ENCODE measurements at places on chromosomes 3 and 15.

DNA sequence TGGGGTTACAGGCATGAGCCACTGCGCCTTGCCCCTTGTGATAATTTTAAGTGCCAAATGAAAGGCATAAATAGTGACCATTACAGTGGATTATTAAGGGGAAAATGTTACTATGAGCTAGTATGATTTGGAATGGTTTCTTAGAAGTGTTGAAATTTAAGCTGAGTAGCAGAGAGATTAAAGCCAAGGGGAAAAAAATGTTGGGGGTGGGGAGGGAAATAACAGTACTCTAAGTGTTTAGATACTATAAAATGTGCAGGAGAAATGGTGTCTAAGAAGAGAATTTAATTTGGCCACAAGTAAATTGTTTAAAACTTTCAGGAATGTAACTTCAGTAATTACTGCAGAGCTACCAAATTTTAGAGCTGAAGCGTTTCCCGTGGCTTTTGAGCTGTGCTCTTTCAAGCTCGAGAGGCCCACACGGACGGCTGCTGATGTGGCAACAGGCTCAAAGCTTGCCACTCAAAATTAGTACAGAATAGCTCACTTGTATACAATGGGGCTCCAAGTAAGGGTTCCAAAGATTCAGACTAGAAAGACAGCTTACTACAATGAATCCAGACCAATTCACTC lies 23.9 kb upstream of the SLC12A8 start:
- DNase-seq, result no peak

GRCh38 chr3:151086484-151087456 lies 1.3 kb downstream of the MED12L start:
- peak; percentile 62 for DNase-seq

DNA sequence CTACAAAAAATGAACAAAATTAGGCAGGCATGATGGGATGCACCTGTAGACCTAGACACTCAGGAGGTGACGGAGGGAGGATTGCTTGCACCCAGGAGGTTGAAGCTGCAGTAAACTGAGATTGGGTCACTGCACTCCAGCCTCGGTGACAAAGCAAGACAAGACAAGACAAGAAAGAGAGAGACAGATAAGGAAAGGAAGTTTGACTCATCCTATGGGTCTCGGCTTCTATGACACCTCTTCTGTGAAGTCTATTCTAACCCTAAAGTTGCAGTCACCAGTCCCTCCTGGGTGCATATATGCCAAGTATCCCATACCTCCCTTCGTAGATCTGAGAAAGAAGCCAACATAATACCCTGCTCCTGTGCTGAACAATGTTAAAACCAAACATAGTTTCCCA lies 7.9 kb upstream of the ZMAT3 start:
- no peak for DNase-seq

DNA sequence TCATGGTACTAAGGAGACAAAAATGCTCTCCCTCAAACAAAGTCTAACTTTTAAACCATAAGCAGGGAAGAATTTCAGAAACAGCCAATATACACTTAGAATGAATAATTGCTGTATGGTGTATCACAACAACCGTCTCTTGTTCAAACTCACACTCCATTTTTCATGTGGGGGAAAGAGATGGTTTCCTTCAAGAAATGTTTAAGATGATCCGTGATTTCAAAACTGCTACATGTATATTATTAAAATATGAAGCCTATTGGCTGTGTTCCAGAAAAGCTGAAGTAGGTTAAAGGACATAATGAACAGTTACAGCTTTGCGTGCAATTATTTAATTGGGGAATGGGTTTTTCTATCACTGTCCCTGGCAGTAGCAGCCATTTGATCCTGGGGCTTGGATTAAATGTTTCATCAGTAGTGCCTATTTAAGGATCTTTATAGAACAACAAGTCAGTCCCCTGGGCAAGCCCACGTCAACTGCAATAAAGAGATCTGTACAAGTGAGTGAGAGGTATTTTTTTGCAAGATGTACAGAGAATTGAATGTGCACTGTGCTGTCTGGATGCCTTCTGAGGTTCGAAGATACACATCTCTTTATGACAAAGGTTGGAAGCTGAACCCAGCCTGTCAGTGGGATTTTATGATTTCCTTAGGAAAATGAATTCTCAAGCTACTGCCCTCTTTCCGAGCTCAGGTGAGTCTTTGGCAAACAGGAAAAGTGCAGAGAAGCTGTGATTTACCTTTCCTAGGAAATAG lies 337.2 kb upstream of the RARB start:
- no peak for DNase-seq

GRCh38 chr3:55728461-55729100 lies 241.5 kb upstream of the WNT5A start:
- no peak for DNase-seq

GRCh38 chr3:74463515-74463914 lies 150.9 kb downstream of the CNTN3 start:
- DNase-seq, result no peak

DNA sequence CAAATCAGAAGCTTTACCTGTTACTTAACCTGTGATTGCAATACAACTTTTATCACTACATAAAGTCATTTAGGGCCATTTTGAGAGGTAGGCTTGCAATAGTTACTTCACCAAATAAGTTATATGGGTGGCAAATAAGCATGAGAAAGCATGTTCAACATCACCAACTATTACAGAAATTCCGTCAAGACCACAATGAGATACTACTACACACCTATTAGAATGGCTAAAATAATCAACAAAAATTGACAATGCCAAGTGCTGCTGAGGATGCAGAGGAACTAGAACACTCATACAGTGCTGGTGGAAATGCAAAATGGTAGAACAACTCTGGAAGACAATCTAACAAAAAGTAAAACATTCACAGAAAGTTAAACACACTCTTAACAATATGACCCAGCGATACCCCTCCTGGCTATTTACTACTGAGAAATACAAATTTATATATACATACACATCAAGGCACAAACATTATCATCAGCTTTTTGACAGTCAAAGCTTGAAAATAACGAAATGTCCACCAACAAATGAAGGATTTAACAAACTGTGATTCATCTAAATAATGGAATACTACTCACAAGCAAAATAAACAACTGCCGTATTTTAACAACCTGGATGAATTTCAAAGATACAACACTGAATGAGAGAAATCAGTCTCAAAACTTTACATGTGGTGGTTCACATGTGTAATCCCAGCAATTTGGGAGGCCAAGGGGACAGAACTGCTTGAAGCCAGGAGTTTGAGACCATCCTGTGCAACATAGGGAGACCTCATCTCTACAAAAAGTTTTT lies 82.9 kb downstream of the MYO9A start:
- no peak for DNase-seq

GRCh38 chr3:62922326-62922725 lies 47.1 kb upstream of the CADPS start:
- DNase-seq, result no peak

- DNase-seq, result no peak
Measured at GRCh38 chr15:81024265-81024872, 23.6 kb downstream of the TLNRD1 start.

DNA sequence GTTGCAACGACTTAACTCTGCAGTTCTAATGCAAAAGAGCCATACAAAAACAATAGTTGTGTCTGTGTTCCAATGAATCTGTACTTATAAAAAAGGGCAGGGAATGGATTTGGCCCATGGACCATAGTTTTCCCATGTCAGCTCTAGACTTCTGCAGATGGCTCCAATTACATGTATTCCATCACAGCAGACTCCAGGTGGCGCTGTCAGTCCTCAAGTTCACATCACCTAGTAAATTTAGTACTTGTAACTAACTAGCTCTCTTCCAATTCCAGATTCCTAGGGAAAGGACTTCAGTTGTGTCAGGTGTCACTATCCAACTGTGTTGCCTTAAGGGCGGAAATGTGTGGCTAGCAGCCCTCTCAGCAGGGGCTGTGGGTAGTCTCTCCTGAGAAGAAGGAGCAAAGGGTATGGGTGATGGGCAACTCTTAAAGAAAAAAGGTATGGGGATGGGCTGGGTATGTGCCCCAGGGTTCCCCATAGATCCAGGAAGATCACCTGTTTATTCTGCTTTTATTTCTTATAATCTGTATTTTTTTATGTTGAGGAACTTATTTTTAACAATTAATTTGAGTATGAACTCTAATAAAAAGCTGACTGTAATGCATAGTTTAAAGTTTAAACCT lies 36.2 kb downstream of the BBS4 start:
- DNase-seq, result peak; percentile 64

GRCh38 chr3:52432225-52432624 lies 12.7 kb downstream of the SEMA3G start:
- DNase-seq, result no peak

DNA sequence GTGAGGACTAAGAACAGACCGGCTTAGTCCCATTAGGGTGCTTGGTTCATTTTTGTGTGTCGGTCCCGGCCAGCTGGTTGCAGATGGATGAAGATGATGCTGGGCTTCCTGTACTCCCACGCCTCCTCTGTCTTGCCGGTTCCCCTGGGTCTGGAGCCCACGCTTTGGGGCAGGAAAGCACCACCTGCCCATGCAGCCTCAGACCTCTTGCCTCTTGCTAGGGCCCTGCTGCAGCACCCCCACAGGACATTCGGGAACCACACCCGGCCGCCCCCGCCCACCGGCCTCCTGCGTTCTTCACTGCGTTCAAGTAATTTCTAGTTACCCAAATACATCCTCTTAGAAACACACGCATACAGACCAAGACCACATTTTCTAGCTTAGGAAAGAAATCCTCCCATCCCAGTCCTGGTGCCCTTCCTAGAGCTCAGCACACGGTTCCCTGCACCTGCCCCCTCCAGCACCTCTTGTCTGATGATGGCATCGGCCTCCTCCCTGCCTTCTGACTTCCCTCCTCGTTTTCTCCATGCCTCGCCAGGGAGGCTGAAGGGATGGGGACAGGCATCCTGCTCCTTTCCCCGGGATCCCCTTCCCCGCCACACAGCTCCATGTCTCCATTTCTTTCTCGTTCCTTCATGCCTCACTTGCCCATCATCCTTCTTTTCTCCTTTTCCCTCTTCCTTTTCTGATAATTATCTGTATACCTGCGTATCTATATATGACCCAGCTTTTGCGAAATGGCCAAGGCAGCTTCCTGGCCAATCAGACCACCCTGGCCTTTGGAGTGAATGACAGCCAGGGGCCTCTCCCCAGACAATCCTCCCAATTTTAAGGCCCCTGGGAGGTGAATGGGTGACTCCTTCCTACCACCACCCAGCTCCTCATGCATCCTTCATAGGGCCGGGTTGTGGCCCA lies 30.9 kb downstream of the FAM3D start:
- DNase-seq, result no peak

DNA sequence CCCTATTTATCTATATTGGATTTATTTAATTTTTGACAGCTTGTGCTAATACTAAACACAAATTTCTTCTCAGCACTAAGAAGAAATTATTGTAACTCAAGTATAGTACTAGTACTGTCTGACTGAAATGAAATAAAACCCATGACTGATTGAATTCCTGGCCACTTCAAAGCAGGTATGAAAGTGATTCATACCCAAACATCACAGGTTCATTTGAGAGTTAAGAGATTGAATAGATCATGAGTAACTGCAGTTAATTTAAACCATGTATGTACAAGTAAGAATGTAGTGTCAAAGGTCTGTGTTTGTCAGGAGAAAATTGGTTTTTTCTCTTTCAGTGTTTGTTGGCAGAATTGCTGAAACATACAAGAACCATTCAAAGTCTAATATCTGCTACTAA lies 332.0 kb upstream of the GRM7 start:
- DNase-seq, result no peak

- DNase-seq, result no peak
Measured at GRCh38 chr3:42688487-42689420, 3.4 kb downstream of the KLHL40 start.

- DNase-seq, result no peak
Measured at GRCh38 chr3:71463617-71464016, 119.9 kb downstream of the FOXP1 start.

GRCh38 chr15:78457101-78457500 lies 19.1 kb downstream of the IREB2 start:
- DNase-seq, result no peak

GRCh38 chr3:44136421-44136820 lies 105.3 kb upstream of the TOPAZ1 start:
- DNase-seq, result no peak

- no peak for DNase-seq
Measured at GRCh38 chr3:33277193-33277882, at the start of gene FBXL2. FBXL2 (plus strand) TSS chr3:33277442; CDS start chr3:33277513, 71 bp downstream.

GRCh38 chr3:132245552-132246142 lies 71.6 kb upstream of the ACP3 start:
- no peak for DNase-seq

DNA sequence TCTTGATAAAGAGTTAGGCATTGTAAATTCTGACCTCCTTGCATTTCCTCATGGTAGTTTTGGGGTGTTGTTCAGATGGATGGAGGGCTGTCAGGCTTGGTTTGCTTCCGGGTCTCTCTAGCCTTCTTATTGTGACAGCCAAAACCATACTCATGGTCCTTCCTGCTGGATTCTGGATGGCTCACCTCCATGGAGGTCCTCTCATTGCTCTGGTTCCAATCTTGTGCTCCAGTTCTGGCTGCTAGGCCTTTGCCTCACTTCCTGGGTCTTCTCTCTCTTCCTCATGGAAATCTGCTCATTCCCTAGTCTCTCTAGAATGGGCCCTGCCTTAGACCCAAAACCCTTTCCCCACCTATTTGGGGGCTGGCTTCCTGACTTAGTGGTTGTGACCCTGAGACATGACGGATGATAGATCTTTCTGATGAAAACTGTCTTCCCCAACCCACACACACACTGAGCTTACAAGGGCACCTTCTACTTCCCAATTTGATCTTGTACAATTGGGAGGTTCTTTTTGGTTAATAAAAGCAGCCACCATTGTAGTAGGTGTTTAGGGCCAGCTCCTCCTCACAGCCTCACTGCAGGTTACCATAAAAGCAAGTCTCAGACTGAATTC lies 66.2 kb upstream of the XCR1 start:
- no peak for DNase-seq

DNA sequence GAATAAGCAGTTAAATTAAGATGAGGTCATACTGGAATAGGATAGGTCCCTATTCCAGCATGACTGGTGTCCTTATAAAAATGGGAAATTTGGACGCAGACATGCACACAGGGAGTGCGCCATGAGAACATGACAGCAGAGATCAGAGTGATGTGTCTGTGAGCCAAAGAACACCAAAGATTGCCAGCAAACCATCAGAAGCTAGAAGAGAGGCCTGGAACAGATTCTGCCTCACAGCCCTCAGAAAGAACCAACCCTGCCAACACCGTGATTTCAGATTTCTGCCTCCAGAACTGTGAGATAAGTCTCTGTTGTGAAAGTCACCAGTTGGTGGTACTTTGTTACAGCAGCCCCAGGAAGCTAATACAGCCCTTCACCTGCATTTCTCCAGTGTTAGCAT lies 34.7 kb downstream of the EPHB1 start:
- no peak for DNase-seq

GRCh38 chr3:13189639-13190377 lies 116.6 kb upstream of the IQSEC1 start:
- DNase-seq, result no peak

GRCh38 chr15:81851325-81851724 lies 194.5 kb downstream of the MEX3B start:
- no peak for DNase-seq

Data from stimulated activated CD4-positive, alpha-beta T cell treated with anti-CD3 and anti-CD28 coated beads, Interleukin-4, amount 100 ng/mL, for 4 hours (primary cell).